ENCODE measurements at places on chromosomes 16 and 17. TPM values are rescaled to one million over a fixed set of nuclear protein-coding genes. Genes with fewer than 3 reads are reported as not detected.

- DNase-seq: no peak
These were observed 26.0 kb upstream of the SPPL2C start for GRCh38 chr17:45818699-45819098.

GRAPL gene
- total RNA-seq: 0.43 TPM

TCF25 gene
- 270 TPM for total RNA-seq

- no peak for DNase-seq
These were observed 62.0 kb downstream of the SLC39A11 start for GRCh38 chr17:73030501-73030921.

DNA sequence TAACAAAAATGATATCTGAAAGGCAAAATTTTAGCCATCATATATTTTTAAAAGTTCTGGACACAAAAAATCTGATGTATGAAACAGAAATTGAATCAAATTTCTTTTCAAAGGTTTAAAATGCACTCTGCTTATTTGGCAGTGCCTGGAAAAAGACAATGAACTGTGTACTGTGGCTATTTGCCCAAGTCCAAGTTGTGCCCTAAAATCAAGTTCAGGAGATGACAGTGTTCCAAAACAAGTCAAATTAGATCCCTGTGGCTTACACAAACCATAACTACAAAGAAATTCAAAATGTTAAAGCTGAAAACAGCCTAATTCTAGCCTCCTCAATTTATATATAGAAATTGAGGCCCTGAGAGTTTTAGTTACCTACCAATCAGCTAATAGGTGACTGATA is 25.6 kb downstream of the CMC2 start:
- no peak for DNase-seq

DNA sequence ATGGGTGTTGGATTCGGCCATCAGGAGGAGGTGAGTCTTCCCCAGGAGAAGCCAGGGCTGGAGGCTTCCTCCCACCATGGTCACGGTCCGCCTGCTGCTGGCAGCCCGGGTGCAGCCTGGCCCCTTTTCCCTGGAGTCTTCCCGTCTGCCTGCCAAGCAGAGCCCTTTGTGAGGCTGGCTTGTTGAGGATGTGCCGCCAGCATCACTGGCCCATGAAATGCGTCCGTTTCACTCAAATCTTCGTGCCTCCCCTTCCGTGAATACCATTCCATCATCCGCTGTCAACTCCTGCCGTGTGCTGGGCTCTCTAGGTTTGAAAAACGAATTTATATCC is 9.6 kb downstream of the VPS4A start:
- DNase-seq: no peak

GRCh38 chr17:79940459-79941087 is 95.1 kb downstream of the TBC1D16 start:
- DNase-seq: no peak

DNA sequence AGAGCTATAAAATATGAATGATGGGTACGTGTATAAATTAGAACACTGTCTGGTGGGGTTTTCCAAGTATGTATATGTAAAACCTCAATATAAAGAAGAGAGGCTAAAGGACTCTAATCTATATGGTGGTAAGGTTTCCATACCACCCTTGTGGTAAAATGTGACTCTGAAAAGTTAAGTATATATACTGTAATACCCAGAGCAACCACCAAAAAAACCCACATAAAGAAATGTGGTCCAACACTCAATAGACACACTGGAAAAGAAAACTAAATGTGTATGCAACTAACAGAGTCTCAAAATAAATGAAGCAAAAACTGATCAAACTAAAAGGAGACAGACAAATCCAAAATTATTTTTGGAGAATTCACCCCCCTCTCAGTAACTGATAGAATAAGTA is 72.2 kb downstream of the XPO6 start:
- no peak for DNase-seq

DNA sequence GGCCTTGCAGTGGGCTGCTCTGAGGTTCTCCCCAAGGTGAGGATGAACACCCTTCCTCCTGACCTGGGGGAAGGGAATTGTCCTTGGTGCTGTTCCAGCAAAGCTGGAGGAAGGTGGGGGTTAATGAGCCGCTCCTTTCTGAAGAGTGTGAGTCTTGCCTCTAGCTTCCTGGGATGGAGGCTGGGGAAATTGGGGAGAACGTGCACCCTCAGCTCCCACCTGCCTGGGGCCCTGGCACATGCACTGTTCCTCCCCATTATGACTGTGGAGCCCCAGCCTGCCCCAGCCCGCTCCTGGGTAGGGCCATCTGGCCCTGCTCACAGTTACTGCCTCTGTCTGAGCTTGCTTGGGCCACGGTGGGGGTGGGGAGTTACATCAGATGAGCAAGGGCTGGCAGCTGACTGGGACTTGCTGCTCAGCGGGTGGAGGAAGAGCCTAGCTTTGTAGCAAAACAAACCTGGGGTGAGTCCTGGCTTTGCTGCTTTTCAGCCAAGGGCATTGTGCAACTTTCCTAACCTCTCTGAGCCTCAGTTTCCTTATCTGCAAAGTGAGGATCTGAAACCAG is 11.1 kb downstream of the TNS4 start:
- peak; percentile 97 for DNase-seq

- DNase-seq: no peak
These were observed 13.3 kb upstream of the RMI2 start for GRCh38 chr16:11331967-11332366.

UBE2O gene
- 25.9 TPM for total RNA-seq

GRCh38 chr16:57503366-57503765 is 17.1 kb upstream of the DOK4 start:
- no peak for DNase-seq

DNA sequence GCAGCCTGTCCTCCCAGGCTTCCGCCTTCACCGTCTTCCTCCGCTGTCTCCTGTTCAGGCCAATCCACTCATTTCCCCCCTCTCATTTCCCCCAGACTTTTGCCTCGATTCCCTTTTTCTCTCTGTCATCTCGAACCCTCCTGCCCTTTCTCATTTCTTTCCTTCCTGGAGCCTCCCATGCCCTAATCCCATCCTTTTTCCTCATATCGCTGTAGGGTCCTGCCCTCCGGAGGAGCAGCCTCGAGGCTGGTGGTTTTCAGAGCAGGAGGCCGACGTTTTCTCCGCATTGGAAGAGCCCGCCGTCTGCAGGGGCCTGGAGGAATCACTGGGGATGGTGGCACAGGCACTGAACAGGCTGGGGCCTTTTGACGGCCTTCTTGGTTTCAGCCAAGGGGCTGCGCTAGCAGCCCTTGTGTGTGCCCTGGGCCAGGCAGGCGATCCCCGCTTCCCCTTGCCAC is 597 bp downstream of the OVCA2 start:
- no peak for DNase-seq

GRCh38 chr16:31052114-31052513 is 18.8 kb downstream of the STX4 start:
- peak; percentile 97 for DNase-seq

DNA sequence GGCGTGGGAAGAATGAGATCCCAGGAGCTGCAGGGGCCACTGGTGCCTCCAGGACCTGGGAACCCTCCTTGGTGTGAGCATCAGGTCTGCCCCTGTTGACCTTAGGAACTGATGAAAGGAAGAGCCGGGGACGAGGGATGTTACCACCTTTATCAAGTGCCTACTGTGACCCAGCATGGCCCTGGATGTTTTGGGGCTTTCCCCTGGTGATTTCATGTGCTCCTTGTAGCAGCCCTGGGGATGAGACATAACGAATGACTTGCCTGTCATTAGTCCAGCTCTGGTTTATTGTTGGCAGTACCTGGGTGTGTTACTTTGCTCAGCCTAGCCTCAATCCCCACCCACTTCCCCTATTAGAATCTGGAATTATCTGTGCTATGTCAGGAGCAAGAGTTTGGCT is 39.9 kb downstream of the WSCD1 start:
- DNase-seq: no peak

GRCh38 chr17:352421-353212 is at the start of gene RPH3AL:
TSS of gene RPH3AL (minus strand) at chr17:352807. CDS start at chr17:327543, 25,264 bp downstream.
- DNase-seq: peak; percentile 71

ASGR1 gene
- 0.43 TPM for total RNA-seq

DNA sequence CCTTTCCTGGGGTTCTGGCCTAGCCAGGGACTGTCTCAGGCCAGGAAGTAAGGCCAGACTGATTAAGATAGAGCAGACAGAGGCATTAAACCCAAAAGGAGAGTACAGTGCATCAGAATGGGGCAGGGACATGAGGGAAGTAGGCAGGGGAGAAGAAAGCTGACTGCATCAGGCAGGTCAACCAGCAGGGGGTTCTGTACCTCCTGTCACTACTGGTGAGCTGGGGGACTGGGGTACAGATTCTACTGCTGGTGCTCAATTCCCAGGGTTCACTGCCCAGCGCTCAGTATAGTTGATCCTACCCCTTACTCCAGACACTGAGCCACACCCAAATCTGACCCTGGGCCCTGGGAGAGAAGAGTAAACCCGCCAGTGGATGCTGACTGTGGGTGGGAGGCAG is 12.9 kb upstream of the MTMR4 start:
- no peak for DNase-seq

ZMYND15 gene
- total RNA-seq: not detected

DNA sequence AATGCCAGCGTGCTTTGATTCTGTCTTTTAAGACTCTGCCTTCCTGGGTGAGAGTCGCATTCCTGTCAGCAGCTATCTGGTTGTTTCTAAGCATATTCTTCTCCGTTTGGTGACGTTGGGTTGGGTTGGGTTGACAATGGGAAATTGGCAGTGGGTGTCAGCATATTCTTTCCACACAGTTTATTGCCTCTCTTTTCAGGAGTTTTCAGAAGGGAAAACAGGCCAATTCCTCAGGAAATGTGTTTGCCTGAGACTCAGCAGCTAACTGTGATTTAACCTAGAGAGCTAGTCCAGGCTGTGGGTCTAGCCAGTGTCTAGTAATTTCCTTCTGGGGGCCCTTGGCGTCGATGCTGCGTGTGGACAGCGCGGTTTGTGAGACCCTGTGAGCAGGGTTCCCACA is 21.2 kb downstream of the EPN2 start:
- no peak for DNase-seq

- DNase-seq: no peak
These were observed 2.0 kb downstream of the PRSS33 start for GRCh38 chr16:2785101-2785991.

CFAP97D1 gene
- total RNA-seq: not detected

NTN1 gene
- total RNA-seq: under 0.01 TPM

- no peak for DNase-seq
These were observed 16.1 kb downstream of the NAA60 start for GRCh38 chr16:3459401-3460090.

GRCh38 chr17:11882716-11883115 is 114.6 kb downstream of the ZNF18 start:
- no peak for DNase-seq

- DNase-seq: no peak
These were observed 168.2 kb upstream of the TNRC6C start for GRCh38 chr17:77790143-77790829.

DNA sequence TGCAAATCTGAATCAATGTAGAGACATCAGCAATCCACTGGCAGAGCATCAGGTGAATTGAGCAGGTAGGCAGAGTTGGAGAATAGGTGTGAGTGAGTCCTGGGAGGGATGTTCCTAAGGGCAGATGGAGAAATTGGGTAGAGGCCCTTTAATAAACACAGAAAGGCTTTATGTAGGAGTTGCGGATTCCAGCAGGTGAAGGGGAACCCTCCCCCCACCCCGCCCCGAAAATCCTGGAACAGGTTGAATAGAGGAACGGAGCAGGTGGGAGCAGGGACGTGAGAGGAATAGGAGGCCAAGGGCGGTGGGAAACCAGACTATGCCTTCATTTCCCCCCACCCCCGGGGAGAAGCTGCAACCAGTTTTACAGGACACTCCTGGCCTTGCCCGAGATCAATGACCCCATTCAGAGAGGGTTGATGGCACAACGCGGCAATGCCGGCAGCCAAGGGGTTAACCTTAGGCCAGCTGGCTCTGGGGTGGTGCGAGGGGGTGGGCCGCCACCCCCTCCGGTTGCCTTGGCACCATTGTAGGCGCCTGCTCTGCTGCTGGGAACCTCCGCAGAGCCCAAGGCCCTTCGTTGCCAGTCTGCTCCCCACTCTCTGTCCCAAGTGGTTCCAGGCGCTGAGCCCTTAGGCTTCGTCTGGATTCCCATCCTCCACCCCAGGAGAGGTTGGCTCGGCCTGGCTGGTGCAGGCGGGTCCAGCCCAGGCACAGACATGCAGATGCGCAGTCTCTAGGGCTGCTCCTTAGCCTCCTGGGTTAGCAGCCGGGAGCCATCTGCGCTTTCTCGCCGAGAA is 814 bp upstream of the RUNDC3A start:
- DNase-seq: peak; percentile 64

Data from fibroblast of villous mesenchyme (primary cell).